Stimulated activated CD8-positive, alpha-beta memory T cell treated with anti-CD3 and anti-CD28 coated beads, Interleukin-2, amount 100 ng/mL, for 48 hours (primary cell): ENCODE measurements at places on chromosomes 3 and 15.

- DNase-seq: no peak
Measured at GRCh38 chr15:92747047-92747446, 91.5 kb upstream of the FAM174B start.

- DNase-seq: no peak
Measured at GRCh38 chr3:139264375-139264774, 79.4 kb upstream of the MRPS22 start.

DNA sequence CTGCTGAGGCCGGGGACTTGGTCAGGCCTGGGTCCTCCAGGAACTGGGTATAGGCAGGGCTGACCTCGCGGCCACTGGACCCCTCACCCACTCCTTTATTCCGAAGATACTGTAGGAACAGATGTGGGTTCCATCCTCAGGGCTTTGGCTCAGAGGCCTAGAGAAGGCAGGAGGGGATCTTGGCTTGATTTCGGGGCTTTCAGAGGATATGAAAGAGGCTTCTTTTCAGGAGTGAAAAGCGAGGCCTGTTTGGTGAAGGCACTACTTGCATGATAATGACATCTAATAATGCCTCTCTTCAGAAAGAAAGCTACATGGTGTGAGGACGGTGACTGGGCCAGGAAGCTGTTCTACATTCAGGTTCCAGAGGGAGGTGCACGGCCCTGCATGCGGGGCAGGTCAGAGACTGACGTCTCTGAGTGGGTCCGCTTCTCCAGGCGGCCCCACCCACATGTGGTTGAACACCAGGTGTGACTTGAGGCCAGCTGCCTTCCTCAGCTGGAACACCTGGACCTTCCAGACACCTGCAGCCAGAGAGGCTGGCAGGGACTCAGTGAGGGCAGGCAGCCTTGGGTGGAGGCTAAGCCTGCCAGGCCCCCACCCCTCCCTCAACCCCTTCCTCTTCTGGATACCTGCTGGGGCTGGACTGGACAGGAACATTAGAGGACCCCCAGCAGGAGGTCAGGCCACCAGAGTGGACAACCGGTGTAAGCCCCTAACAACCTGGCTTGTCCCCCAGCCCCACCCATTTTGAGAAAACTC lies 31.1 kb upstream of the HHATL start:
- no peak for DNase-seq

GRCh38 chr3:160686955-160687535 lies 10.1 kb downstream of the ARL14 start:
- DNase-seq: no peak

- DNase-seq: no peak
Measured at GRCh38 chr15:37014137-37014536, 86.2 kb downstream of the MEIS2 start.

DNA sequence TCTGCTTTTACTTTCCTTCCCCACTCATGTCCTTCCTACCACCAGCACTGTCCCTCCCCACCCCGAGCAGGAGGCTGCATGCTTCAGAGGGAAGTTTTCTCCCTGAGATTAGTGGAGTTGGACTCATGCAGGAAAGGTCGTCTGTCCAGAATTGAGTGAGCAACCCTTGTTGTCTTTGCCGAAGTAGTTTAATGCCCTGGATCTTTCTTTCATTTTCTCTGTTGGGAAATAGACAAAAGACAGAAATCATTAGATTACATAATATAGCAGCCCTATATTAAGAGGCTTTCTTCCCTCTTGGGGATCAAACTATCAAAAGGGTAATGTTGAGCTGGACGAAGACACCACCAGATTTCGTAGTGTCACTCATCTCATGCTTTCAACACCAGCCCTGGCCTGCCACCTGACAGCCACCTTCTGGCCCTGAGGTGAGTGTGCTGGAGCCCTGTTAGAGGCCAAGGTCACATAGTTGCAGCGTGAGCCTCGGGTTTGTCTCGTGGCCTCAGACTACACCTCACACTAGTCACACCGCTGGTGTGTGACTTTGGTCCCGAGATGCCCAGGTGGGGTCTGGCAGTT lies 231.0 kb downstream of the ITPR1 start:
- DNase-seq: no peak

DNA sequence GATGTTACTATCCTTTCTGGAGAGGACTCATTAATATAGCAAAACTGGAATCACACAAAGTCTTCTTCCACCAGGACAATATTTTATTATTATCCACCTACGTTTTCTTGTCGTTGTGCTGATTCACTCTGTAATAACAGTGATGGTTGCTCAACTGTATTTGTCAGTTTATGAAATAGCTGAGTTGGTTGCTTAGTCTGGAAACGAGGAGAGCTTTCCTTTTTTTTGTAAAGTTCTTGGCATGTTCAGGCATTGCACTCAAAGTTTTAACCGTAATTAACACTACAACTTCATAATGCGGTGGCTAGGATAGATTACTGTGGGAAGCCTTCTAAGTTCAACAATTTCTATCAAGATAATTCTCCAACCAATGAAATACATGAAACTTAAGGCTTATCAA lies 131.2 kb downstream of the RAP2B start:
- DNase-seq: no peak

DNA sequence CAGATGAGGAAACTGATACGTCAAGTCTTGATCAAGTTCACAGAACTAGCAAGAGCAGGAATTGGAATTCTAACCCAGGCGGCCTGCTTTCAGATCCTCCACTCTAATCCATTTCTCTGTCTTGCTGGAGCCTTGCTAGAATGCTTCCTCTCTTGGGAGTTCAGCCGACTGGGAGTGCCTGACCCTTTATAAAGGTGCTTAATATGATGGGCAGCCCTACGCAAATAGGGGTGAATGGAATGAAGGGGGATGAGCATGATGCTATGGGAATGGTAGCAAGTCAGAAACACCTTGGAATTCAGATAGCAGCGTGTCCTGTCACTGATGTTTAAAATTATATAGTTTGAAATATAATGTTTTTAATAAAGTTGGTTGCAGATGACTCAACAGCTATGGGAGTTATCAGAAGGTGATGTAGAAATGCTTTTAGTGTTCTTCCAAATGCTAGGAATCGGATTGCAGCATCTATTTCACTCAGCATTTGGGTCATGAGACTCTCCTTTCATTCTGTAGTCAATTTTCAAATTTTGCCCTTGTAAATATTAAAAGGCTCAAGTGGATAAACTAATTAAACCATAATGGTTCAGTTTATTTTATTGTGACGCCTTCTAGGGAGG lies 150.7 kb downstream of the FNDC3B start:
- DNase-seq: no peak

DNA sequence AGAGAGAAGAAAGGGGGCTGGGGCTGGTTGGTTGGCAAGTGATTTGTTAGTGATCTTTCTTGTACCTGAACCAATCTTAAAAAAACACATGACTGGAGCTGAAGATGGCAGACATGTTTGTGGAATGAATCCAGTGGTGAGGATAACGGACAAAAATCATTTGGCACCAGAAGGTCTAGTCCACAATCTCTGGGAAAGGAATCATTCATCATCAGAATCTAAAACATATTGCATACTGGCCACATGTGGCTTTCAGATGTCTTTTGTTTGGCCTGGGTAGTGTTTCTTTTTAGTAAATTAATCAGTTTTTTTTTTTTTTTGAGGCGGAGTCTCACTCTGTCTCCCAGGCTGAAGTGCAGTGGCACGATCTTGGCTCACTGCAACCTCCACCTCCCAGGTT lies 5.0 kb downstream of the NEK11 start:
- DNase-seq: no peak

DNA sequence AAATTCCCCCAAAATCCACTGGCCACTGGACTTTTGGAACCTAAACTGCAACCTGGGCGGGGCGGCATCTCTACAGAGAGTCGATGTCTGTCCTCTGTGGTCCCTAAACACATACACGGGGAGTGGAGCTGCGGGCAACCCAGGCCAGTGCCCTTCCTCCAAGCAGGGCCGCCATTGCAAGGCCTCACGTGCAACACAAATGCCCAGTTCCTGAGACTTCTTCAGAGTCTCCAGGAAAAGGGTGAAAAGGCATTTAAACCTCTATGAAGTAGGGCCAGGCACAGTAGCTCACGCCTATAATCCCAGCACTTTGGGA lies 4.9 kb downstream of the MUC4 start:
- DNase-seq: no peak

GRCh38 chr15:80698676-80699075 lies 3.6 kb downstream of the ABHD17C start:
- DNase-seq: no peak
